Stimulated activated CD8-positive, alpha-beta memory T cell treated with anti-CD3 and anti-CD28 coated beads, Interleukin-15, amount 100 ng/mL, for 4 hours (primary cell): ENCODE measurements at places on chromosomes 1 and 21.

DNA sequence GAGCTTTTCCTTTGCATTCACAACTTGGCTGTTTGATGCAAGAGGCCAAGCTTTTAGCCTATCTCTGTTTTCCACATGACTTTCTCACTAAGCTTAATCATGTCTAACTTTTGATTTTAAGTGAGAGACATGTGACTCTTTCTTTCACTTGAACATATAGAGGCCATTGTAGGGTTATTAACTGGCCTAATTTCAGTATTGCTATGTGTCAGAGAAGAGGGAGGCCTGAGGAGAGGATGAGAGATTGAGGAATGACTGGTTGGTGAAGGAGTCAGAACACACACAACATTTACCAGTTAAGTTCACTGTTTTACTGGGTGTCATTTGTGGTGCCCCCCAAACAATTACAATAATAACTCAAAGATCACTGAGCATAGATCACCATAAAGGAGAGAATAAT is 193.5 kb downstream of the CYYR1 start:
- no peak for DNase-seq

DNA sequence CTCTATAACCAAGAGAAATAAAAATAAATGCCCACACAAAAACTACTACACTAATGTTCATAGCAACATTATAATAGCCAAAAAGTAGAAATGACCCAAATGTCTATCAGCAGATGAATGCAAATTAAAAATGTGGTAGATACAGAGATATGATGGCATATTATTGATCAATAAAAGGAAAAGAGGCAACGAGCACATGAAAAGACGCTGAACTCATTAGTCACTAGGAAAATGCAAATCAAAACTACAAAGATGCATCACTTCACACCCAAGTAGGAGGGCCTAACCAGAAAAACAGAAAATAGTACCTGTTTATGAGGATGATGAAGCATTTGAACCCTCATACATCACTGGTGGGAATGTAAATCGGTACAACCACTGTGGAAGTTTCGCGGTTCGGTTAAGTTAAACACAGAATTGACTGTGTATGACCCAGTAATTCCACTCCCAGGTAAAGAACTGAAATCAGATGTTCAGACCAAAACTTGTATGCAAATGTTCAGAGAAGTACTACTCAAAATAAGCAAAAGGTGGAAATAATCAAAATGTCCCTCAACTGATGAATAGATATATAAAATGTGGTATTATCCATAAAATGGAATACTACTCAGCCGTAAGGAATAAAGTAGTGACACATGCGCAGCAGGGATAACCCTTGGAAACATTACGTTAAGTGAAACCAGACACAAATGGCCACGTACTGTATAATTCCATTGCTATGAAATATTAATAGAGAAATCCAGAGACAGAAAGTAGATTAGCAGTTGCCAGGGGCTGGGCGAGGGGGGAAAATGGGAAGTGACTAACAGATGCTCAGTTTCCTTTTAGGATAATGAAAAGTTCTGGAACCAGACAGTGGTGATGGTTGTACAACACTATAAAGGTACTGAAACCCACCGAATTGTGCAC is 3.1 kb downstream of the USP48 start:
- peak; percentile 16 for DNase-seq

GRCh38 chr1:22283596-22283995 is 140.7 kb upstream of the WNT4 start:
- no peak for DNase-seq

- DNase-seq, result no peak
Measured at GRCh38 chr21:42665484-42665883, 12.1 kb downstream of the PDE9A start.

DNA sequence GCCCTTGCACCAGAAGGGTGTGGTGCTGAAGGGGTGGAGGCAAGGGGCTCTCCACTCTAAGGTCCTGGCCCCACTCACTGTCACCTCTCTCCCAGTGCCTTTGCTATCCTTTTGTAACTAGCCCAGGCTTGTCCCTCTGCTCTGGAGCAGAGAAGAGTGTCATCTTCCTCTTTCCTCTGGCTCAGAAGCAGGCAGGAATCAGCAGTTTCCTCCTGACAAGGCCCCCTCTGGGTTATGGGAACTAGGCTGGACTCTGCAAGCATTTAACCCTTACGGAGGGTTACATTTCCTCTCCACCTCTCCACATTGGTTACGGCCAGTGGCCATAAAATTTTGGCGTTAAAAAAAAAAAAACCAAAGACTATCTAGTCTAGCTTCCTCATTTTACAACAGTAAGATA is 30.4 kb downstream of the PLXNA2 start:
- DNase-seq, result no peak
